Stimulated activated CD4-positive, alpha-beta T cell treated with anti-CD3 and anti-CD28 coated beads, Interleukin-15, amount 100 ng/mL, for 48 hours (primary cell): ENCODE measurements at places on chromosomes 6 and 20.

- DNase-seq: peak; percentile 29
These were observed at the start of gene B4GALT5 for GRCh38 chr20:49713753-49714712. Gene B4GALT5, minus strand, starts transcription at chr20:49713878. Its CDS starts 188 bp downstream, at chr20:49713690.

GRCh38 chr6:87701344-87701675, 723 bp downstream of the AKIRIN2 start:
- no peak for DNase-seq

- no peak for DNase-seq
These were observed 516.7 kb downstream of the C6orf118 start for GRCh38 chr6:164792666-164793065.

- DNase-seq: no peak
These were observed 40.5 kb upstream of the OSTM1 start for GRCh38 chr6:108114841-108115597.

DNA sequence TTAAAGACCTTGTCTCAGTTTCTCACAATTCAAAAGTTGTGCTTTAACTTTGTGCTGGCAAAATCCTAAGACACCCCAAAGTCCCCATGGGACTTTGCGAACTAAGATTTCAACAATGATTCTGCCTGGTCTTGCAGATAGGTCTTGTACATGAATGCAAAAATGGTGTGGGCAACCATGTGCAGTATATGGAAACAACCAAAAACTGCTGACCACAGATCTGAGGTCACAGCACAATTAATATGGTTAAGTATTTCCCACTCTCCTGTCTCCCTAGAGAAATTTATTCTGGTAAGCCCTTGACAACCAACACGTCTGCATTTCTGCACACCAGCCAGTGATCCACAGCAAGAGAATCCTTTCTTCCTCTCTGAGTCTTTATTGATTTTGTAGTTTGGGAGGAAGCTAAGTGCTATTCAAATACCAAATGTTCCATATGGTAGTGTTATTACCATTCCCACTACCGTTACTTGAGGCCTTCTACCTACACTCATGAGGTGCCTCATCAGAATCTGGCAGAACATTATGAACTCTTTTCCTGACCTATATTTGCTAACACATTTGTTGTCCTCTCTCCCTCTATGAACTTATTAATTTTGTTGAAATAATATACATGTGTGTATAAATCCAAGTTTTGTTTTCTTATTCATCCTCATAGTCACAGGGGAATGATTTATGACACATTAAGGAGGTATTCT, 178.7 kb downstream of the ATXN1 start:
- DNase-seq: no peak

DNA sequence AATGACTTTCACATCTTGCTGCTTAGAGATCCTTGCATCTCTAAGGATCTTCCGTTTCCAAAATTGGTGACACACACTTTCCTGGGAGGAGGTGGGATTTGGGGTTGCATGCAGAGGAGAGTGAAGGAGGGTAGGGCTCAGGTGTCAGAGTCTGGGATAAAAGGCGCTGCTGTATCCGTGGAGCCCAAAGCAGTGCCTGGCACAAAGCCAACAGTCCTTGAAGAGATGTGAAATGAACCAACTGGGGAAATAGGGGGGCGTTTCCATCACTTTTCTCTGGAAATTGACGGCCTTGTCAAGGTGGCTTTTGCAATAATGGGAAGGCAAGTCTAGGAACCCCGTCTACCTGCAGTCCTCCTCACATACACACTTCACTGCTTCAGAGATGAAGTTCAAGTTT, 59.5 kb upstream of the NELFCD start:
- no peak for DNase-seq

GRCh38 chr6:14170128-14170527, 52.6 kb downstream of the CD83 start:
- DNase-seq: no peak

GRCh38 chr6:131979515-131980337, 28.6 kb upstream of the CCN2 start:
- DNase-seq: no peak

DNA sequence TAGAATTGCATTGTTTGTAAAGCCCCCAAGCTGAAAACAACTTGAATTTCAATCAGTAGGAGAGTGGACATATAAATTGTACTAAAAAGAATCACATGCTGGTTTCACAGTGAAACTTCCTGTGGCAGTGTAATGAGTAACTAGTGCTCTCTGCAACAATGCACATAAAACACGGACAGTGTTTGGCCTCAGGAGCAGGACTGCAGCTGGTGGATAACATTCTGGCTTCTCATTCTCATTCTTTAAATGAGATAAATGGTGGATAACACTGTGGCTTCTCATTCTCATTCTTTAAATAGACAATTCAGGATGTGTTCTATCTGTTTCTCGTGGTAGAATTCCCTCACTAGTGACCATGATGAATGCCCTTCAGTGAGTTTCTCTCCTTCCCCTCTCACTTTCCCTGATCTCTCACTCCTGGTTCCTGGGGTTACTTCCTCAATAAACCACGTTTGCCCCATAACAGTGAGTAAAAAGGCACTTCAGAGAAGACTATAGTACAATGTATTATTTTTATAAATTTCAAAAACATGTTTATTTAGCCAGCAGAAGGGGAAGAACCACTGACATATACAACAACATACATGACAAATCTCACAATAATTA, 59.9 kb downstream of the SLC22A2 start:
- no peak for DNase-seq

GRCh38 chr6:13172291-13172690, 156.0 kb downstream of the TBC1D7 start:
- no peak for DNase-seq

GRCh38 chr6:159513074-159513720, 179.8 kb downstream of the SOD2 start:
- DNase-seq: no peak

DNA sequence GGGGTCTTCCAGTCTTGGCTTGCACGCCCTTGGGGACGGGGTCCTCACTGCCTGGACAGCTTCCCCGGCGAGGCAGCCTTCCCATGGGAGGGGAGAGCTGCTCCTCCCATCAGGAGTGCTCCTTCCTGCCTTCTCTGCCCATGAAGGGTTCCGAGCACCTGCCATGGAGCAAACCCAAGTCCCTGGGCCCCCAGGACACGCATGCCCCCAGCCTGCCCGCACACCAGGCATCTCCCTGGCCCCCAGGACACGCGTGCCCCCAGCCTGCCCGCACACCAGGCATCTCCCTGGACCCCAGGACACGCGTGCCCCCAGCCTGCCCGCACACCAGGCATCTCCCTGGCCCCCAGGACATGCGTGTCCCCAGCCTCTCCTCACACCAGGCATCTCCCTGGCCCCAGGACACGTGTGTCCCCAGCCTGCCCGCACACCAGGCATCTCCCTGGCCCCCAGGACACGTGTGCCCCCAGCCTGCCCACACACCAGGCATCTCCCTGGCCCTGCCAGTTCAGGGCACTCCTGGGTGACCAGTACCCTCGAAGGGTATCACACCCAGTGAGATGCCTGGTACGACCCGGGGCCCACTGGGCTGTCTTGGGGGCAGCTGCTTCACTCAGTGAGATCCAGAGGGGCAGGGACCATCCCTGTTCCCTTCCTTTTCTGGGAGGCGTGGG, 21.7 kb downstream of the COL20A1 start:
- DNase-seq: no peak

GRCh38 chr20:40689100-40689942, at the start of gene MAFB:
Gene MAFB, minus strand, starts transcription at chr20:40689236. Its CDS starts 386 bp downstream, at chr20:40688850.
- peak; percentile 21 for DNase-seq

DNA sequence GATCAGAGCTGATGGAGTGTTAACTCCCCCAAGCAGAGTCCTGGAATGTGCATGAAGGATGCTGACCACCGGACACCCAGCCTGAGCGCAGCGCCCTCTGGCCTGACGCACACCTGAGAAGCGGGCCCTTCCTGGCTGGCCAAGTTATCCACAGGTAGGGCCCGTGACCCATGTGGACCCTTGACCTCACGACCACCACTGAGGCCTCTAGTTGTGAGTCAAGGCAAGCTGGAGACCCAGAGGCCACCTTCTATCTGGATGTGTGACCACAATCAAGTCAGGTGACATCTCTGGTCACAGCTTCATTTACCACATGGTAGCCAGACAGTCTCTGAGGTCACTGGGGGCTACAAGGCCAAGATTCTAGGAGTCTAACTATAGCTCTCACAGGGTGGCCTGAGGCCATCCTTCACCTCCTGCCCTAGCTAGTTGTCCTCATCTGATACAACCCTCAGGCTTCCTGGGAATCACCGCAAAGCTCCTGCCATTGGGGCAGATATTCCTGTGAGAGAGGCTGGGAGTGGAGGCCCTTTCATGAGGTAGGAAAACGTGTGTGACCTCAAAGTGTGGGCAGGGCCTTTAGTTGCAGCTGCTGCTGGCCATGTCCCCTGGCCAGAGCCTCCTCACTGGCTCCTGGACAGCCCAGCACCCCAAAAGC, 53.1 kb downstream of the DSTN start:
- DNase-seq: no peak

GRCh38 chr6:105163183-105163582, 16.6 kb downstream of the POPDC3 start:
- no peak for DNase-seq

GRCh38 chr20:40978761-40979160, 49.9 kb upstream of the TOP1 start:
- no peak for DNase-seq

GRCh38 chr6:90714319-90714718, 127.4 kb upstream of the MAP3K7 start:
- DNase-seq: no peak

DNA sequence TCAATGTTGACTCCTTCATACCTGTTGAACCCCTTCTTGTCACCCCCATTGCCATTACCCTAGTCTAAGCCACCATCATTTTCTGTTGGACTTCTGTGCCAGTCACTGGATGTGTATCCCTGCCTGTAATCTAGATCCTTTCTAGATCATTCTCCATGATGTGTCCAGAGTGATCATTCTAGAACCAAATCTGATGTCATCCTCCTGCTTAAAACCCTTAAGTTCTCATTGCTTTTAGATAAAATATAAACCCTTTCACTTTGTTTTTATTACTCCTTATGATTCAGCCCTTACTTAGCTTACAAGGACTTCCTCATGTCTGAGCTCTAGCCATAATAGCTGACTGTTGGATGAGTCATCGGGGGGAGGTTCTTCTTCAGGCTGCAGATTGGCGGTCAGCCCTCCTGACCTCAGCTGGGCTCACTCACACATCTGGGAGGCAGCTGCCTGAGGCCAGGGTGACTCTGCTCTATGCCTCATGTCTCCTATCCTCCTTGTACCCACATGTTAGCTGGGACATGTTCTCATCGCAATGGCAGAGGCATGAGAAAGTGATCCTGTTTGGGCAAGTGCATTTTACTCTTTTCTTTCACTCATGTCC, 287.6 kb downstream of the ESR1 start:
- DNase-seq: peak; percentile 21
